ENCODE measurements at places on chromosomes 5 and 9. TPM values are rescaled to one million over a fixed set of nuclear protein-coding genes. Genes with fewer than 3 reads are reported as not detected.

The PRRC1 gene
- total RNA-seq = 50.2 TPM

The QRFP gene
- not detected for total RNA-seq

The ARHGEF39 gene
- 0.09 TPM for total RNA-seq

The CD274 gene
- 2.2 TPM for total RNA-seq

The FBN2 gene
- total RNA-seq = 87.2 TPM

The IFNB1 gene
- not detected for total RNA-seq

The CCDC152 gene
- 1.6 TPM for total RNA-seq
